ENCODE measurements at places on chromosomes 13 and 19. TPM values are rescaled to one million over a fixed set of nuclear protein-coding genes. Genes with fewer than 3 reads are reported as not detected.

The LSM14A gene
- total RNA-seq, result 43.7 TPM

The TPTE2 gene
- total RNA-seq, result not detected

The TMEM145 gene
- total RNA-seq, result not detected

The CYP4F2 gene
- total RNA-seq, result not detected

The DDX49 gene
- total RNA-seq, result 51.3 TPM

The ZNF813 gene
- total RNA-seq, result 4.4 TPM
